Karpas-422 (cell line): ENCODE measurements at places on chromosomes 12 and 14. TPM values are rescaled to one million over a fixed set of nuclear protein-coding genes. Genes with fewer than 3 reads are reported as not detected.

Gene GLT1D1
- total RNA-seq: not detected in 2 replicates

Gene FSCB
- not detected in 2 replicates for total RNA-seq

Gene NANOG
- total RNA-seq: not detected in 2 replicates

Gene MRPS35
- 41.3 and 77.0 TPM in 2 replicates for total RNA-seq

Gene PROX2
- 2.3 and 2.6 TPM in 2 replicates for total RNA-seq

Gene PRKAB1
- total RNA-seq: 28.1 and 32.7 TPM in 2 replicates

DNA sequence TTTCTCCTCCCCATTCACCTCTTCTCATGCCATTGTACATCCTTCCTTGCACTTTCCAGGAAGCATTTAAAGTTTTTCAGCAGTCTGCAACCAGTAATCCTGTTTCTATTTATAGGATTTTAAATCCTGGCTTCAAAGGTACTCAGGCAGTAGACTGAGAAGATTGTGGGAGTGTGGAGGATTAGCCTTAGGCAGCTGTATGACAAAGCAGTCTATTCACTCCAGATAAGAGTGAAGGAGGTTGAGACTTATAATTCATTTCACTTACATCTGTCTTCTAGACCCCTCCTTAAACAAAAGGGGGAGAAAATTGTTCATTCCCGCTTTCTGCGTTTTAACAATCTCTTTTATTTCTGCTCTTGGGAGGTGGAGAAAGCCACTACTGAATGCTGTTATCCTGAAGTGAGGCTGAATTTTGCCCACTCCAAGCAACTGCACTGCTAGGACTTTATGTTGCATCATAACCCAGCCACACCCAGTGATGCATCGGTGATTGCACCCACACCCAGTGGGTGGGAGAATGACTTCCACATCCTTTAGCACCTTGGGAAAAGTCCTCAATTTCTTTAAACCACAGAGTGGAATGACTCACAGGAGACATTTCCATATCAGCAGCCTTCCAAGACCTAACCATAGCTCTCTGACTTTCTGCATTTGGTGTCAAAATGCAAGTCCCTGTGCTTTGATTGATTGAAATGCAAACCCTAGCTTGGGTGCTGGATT, 382.5 kb upstream of the ATP2B1 start:
- no peaks in the 10 kb centered on the region for H3K4me1 ChIP-seq
- H3K36me3 ChIP-seq: no peaks in the 10 kb centered on the region
- H3K27me3 ChIP-seq: no peaks in the 10 kb centered on the region
- no peak overlapping the region for H3K4me3 ChIP-seq
- no peak for DNase-seq

Gene LBHD2
- total RNA-seq: not detected in 2 replicates

Gene ABCB9
- total RNA-seq: 1.5 and 3.7 TPM in 2 replicates

- no peaks in the 10 kb centered on the region for H3K4me1 ChIP-seq
- DNase-seq: no peak
- H3K27me3 ChIP-seq: no peaks in the 10 kb centered on the region
- no peaks in the 10 kb centered on the region for H3K36me3 ChIP-seq
- H3K4me3 ChIP-seq: no peak overlapping the region
- H3K27ac ChIP-seq: no peak overlapping the region
Observed at GRCh38 chr14:24838945-24839616, 205.1 kb upstream of the GZMB start.

- H3K27ac ChIP-seq: no peak overlapping the region
- no peaks in the 10 kb centered on the region for H3K4me1 ChIP-seq
- 0 out of 2 replicates have a peak, but pooled peaks cover 2% of the 10 kb centered on the region for H3K27me3 ChIP-seq
Observed at GRCh38 chr14:93645200-93645599, 143.1 kb downstream of the PRIMA1 start.

- no peaks in the 10 kb centered on the region for H3K36me3 ChIP-seq
- no peak overlapping the region for H3K27ac ChIP-seq
- no peak overlapping the region for H3K4me3 ChIP-seq
- no peaks in the 10 kb centered on the region for H3K4me1 ChIP-seq
- no peaks in the 10 kb centered on the region for H3K27me3 ChIP-seq
Observed at GRCh38 chr14:56208520-56208919, 90.3 kb downstream of the PELI2 start.

- H3K4me3 ChIP-seq: peak overlapping the region; percentile 22; the same call in 1 of the 2 replicates
- no peak for DNase-seq
- no peaks in the 10 kb centered on the region for H3K27me3 ChIP-seq
- H3K36me3 ChIP-seq: peaks cover 8% of the 10 kb centered on the region; the same call in 1 of the 2 replicates
- peaks cover 46% of the 10 kb centered on the region for H3K4me1 ChIP-seq
- H3K27ac ChIP-seq: peak overlapping the region; percentile 87
Observed at GRCh38 chr14:55302367-55303124, 31.3 kb downstream of the FBXO34 start.

- DNase-seq: no peak
- no peaks in the 10 kb centered on the region; the same call in 1 of the 2 replicates for H3K27me3 ChIP-seq
- no peaks in the 10 kb centered on the region for H3K4me1 ChIP-seq
- no peak overlapping the region for H3K27ac ChIP-seq
- H3K36me3 ChIP-seq: no peaks in the 10 kb centered on the region; the same call in 1 of the 2 replicates
- no peak overlapping the region for H3K4me3 ChIP-seq
Observed at GRCh38 chr14:104128981-104129380, 9.4 kb upstream of the KIF26A start.

Gene HOXC12
- total RNA-seq: not detected in 2 replicates

DNA sequence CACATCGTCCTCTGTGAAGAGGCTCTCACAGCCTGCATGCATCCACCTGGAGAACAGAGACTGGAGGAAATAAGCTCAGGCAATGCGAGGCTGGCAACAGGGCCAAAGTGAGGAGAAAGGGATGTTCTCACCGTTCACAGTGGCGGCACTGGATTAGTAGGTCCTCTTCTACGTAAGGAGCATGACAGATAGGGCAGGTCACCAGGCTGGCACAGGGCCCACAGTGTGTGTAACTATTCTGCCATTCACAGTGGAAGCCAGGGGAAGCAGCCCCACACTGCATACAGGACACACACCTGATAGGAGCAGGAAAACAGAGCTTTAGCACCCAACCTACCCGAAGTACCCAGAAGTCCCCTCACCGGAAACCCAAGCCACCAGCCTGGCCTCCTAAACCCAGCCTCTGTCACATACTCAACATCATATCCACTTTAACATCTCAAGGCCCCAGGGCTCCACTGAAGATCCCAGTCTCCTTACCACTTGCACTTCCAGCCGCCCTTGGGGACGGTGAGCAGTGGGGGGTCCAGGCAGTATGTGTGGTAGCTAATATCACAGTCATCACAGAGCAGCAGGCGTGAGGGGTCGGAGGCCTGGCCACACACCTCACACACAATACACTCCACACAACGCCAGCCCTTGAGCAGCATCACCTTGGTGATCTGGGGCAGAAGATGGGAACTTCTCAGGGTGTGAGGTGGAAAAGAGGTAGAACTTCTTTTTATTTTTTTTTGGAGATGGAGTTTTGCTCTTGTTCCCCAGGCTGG, 14.3 kb downstream of the KMT2D start:
- no peak overlapping the region for H3K27ac ChIP-seq
- no peak for DNase-seq
- H3K4me3 ChIP-seq: no peak overlapping the region

- H3K27me3 ChIP-seq: no peaks in the 10 kb centered on the region
- H3K4me1 ChIP-seq: no peaks in the 10 kb centered on the region
- 0 out of 2 replicates have a peak, but pooled peaks cover 5% of the 10 kb centered on the region for H3K36me3 ChIP-seq
- H3K27ac ChIP-seq: no peak overlapping the region
- no peak for DNase-seq
- H3K4me3 ChIP-seq: no peak overlapping the region
Observed at GRCh38 chr12:57724003-57724935, 14.3 kb downstream of the AGAP2 start.

- no peak for DNase-seq
- no peaks in the 10 kb centered on the region for H3K27me3 ChIP-seq
- H3K4me1 ChIP-seq: peaks cover 1% of the 10 kb centered on the region
Observed at GRCh38 chr12:109702111-109702841, 11.3 kb upstream of the FAM222A start.

DNA sequence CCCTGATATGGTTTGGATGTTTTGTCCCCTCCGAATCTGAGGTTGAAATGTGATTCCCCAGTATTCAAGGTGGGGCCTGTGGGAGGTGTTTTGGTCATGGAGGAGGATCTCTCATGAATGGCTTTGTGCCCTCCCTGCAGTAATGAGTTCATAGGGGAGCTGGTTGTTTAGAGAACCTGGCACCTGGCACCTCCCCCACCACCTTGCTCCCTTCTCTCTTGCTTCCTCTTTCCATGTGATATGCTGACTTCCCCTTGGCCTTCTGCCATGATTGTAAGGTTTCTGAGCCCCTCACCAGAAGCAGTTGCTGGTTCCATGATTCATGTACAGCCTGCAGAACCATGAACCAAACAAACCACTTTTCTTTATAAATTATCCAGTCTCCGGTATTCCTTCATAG, 32.6 kb downstream of the CD163L1 start:
- H3K4me1 ChIP-seq: peaks cover 5% of the 10 kb centered on the region; the same call in 1 of the 2 replicates
- no peaks in the 10 kb centered on the region for H3K27me3 ChIP-seq
- H3K36me3 ChIP-seq: no peaks in the 10 kb centered on the region
- H3K27ac ChIP-seq: no peak overlapping the region

DNA sequence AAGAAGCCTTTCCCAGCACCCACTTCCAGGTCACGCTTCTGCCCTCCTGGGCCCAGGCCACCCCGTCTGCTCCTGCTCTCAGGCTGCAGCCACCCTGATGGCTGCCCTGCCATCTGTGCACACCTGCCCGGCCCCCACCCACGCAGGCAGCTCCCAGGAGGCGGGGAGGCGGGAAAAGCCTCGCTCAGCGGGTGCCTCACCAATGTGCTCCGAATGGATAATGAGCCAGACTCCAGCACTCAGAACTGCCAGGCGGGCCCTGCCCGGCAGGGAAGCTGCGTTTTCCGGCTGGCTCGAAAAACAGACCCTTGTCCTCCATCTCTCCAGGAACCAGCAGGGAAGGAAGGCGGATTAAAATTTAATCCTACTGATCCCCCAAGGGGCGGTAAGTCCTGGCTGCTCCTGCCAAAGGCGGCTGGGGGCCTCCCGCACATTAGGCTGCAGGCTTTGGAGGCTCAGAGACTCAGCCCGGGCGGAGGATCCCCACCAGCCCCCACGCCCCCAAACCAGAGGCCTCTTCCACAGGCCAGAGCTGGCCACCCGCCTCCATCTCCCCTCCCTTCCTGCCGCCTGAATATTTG, 104.0 kb downstream of the NCOR2 start:
- no peak for DNase-seq
- H3K36me3 ChIP-seq: peaks cover 20% of the 10 kb centered on the region
- H3K27me3 ChIP-seq: no peaks in the 10 kb centered on the region
- H3K4me1 ChIP-seq: peaks cover 24% of the 10 kb centered on the region
- no peak overlapping the region for H3K4me3 ChIP-seq

Gene KCNA5
- not detected in 2 replicates for total RNA-seq
